Endothelial cell of coronary artery (primary cell): ENCODE measurements at places on chromosomes 4 and X. TPM values are rescaled to one million over a fixed set of nuclear protein-coding genes. Genes with fewer than 3 reads are reported as not detected.

Gene C4orf51
- total RNA-seq: not detected in 2 replicates

Gene GABRQ
- not detected in 2 replicates for total RNA-seq

Gene MUC7
- not detected in 2 replicates for total RNA-seq

Gene FGFBP1
- not detected in 2 replicates for total RNA-seq

Gene PCYT1B
- total RNA-seq: under 0.01 TPM in 1 of 2 replicates, not detected in the other
